Naive thymus-derived CD8-positive, alpha-beta T cell (primary cell): ENCODE measurements at places on chromosomes 11 and 22.

GRCh38 chr11:2363577-2364370 lies 13.3 kb upstream of the CD81 start:
- no peaks in the 10 kb centered on the region for H3K36me3 ChIP-seq
- no peak for DNase-seq
- no peak overlapping the region for H3K27ac ChIP-seq
- peaks cover 2% of the 10 kb centered on the region for H3K27me3 ChIP-seq
- H3K4me1 ChIP-seq, result no peaks in the 10 kb centered on the region

DNA sequence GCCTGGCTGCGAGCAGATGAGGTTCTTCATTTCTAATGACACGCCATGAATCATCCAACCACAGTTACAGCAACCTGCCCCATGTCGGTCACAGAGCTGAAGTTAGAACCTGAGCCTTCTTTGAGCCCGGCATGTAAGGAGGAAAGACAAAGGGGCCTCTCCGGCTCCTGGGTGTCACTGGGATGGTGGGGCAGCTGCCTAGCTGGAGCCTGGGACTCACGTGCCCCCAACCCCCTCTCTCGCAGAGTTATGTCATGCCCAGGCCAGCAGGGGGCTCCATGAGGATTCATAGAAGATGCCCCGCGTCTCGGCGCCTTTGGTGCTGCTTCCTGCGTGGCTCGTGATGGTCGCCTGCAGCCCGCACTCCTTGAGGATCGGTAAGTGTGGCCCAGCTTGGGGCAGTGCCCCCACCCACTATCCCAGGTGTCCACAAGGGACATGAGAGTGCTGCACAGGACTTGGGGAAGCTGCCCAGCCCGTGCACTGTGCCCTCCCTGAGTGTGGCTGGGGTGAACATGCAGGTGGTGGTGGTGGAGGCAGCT lies 148.5 kb downstream of the GRIK4 start:
- no peaks in the 10 kb centered on the region for H3K36me3 ChIP-seq
- H3K4me3 ChIP-seq, result no peak overlapping the region
- no peaks in the 10 kb centered on the region for H3K4me1 ChIP-seq
- DNase-seq, result no peak
- H3K27ac ChIP-seq, result no peak overlapping the region

- DNase-seq, result no peak
- H3K27me3 ChIP-seq, result no peaks in the 10 kb centered on the region
These were observed 11.0 kb downstream of the PTPRJ start for GRCh38 chr11:47991266-47991830.

- H3K27me3 ChIP-seq, result peaks cover 1% of the 10 kb centered on the region
- DNase-seq, result no peak
- no peaks in the 10 kb centered on the region for H3K4me1 ChIP-seq
- no peak overlapping the region for H3K4me3 ChIP-seq
- no peak overlapping the region for H3K27ac ChIP-seq
These were observed 15.7 kb upstream of the MYEOV start for GRCh38 chr11:69278091-69278867.

DNA sequence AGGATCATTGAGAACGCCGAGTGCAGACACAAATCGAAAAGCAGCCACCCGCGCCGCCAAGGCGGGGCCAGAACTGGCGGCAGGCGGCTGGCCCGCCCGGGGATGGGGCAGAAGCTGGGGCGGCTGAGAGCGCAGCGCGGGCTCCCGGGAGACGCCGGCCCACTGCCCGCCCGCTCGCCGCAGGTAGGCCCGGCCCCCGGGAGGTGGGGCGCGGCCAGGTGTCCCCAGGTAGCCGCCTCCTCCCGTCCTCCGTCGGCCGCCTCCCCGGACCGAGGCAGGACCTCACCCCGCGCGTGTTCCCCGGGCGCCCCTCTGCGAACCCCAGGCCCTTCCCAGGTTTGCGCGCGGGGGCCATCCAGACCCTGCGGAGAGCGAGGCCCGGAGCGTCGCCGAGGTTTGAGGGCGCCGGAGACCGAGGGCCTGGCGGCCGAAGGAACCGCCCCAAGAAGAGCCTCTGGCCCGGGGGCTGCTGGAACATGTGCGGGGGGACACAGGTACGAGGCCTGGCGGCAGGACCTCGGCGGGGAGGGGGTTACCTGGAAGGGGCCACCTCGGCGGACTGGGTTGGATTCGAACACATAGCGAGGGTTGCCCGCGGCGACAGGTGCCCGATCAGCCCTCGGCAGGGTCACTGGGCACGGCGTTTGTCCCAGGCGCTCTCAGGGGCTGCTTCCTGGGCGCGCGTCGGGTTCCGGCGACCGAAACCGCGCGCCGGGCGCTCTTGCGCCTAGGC lies at the start of gene PRRG4:
Gene PRRG4, plus strand, starts transcription at position 248 of the 733 bp plus-strand sequence. CDS start 603 bp downstream, outside the sequence.
- H3K36me3 ChIP-seq, result no peaks in the 10 kb centered on the region
- H3K4me3 ChIP-seq, result peak within 1 kb of the TSS; percentile 87
- H3K27me3 ChIP-seq, result peaks cover 33% of the 10 kb centered on the region
- H3K27ac ChIP-seq, result no peak within 1 kb of the TSS

DNA sequence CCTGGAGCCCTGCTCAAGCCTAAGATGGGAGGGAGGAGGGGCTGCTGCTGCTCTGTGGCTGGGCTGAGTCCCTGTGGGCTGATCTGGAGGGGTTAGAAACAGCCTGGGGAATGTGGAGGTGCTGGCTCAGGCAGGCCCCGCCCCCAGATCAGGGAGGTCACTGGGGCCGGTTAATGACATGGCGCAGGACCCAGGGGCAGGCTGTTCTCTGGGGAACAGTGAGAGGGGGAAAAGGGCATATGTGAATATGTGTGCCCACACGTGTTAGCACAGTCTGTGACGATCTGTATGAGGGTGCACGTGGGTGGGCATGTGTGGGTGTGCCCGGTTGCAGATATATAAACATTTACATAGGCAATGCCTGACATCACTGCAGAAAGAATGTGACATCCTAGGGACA lies 143.5 kb downstream of the MIAT start:
- H3K27me3 ChIP-seq, result no peaks in the 10 kb centered on the region
- DNase-seq, result no peak
- no peak overlapping the region for H3K4me3 ChIP-seq
- peaks cover 2% of the 10 kb centered on the region for H3K4me1 ChIP-seq
- no peak overlapping the region for H3K27ac ChIP-seq
- H3K36me3 ChIP-seq, result peaks cover 14% of the 10 kb centered on the region

- H3K36me3 ChIP-seq, result peaks cover 2% of the 10 kb centered on the region
- H3K27me3 ChIP-seq, result peaks cover 14% of the 10 kb centered on the region
- H3K27ac ChIP-seq, result no peak overlapping the region
- no peak overlapping the region for H3K4me3 ChIP-seq
These were observed 84.8 kb upstream of the HTATIP2 start for GRCh38 chr11:20278727-20279126.

DNA sequence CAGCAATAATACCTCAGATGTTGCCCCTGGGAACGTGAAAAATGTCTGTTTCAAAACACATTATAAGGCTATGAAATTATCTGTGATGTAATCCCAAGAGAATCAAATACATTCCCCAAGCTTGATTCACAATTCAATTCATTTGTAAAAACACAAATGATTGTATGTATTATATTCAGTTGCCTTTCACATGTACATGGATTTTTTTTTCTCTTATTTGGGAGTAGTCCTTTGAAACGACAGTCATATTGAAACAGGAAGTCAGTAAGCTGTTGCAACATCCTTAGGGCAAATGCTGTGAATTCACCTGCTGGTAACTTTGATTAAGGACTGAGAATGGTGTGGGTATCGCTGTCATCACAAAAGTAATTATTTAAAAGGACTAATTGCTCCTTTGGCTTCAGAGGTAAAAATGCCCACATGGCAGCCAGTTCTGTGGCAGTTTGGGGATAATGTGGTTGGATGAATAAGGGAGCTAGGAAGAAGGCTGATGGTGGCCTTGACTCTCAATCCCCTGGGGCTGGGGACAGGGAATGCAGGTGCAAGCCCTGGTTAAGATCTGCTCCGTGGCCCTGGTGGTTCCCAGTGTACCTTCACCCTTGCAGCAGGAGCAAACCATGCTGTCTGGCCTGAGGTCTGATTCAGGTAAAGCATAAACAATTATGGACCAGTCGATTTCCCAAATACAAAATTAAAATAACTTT lies 13.2 kb downstream of the EHF start:
- H3K27me3 ChIP-seq, result peaks cover 23% of the 10 kb centered on the region
- no peak overlapping the region for H3K4me3 ChIP-seq
- no peak overlapping the region for H3K27ac ChIP-seq
- no peaks in the 10 kb centered on the region for H3K36me3 ChIP-seq

DNA sequence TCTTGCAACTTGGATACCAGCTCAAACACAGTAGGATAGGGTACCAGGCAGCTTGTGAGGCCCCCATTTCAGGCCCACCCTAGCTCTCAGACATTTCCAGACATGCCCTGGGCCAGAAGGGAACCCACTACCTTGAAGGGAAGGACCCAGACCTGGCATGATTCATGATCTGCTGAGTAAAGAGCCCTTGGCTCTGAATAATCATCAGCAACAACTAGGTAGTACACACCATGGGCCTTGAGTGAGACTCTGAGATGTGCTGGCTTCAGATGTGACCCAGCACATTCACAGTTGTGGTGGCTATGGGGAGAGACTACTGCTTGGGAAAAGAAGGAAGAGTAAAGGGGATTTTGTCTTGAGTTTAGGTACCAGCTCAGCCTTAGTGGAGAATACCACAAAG lies 23.6 kb downstream of the JRKL start:
- no peak overlapping the region for H3K4me3 ChIP-seq
- no peaks in the 10 kb centered on the region for H3K36me3 ChIP-seq
- peaks cover 48% of the 10 kb centered on the region for H3K27me3 ChIP-seq
- DNase-seq, result no peak

- DNase-seq, result no peak
- H3K36me3 ChIP-seq, result peaks cover 3% of the 10 kb centered on the region
- peak overlapping the region; percentile 90 for H3K27ac ChIP-seq
- peak overlapping the region; percentile 84 for H3K4me3 ChIP-seq
These were observed 104.3 kb downstream of the MRTFA start for GRCh38 chr22:40531951-40532900.

GRCh38 chr11:278001-278951 lies at the start of gene NLRP6:
TSS of gene NLRP6 (plus strand) at chr11:278407. CDS start at chr11:278570, 163 bp downstream.
- H3K4me1 ChIP-seq, result peaks cover 27% of the 10 kb centered on the region
- peaks cover 11% of the 10 kb centered on the region for H3K27me3 ChIP-seq
- no peak for DNase-seq
- H3K27ac ChIP-seq, result peak within 1 kb of the TSS; percentile 98
- H3K4me3 ChIP-seq, result peak within 1 kb of the TSS; percentile 94

- peaks cover 15% of the 10 kb centered on the region for H3K4me1 ChIP-seq
- no peak overlapping the region for H3K27ac ChIP-seq
- DNase-seq, result no peak
- H3K4me3 ChIP-seq, result no peak overlapping the region
These were observed 51.4 kb downstream of the JAM3 start for GRCh38 chr11:134120143-134120850.

- no peaks in the 10 kb centered on the region for H3K36me3 ChIP-seq
- H3K27me3 ChIP-seq, result no peaks in the 10 kb centered on the region
- DNase-seq, result no peak
- H3K4me1 ChIP-seq, result peaks cover 12% of the 10 kb centered on the region
These were observed 16.6 kb downstream of the YPEL1 start for GRCh38 chr22:21719024-21719423.

- peaks cover 3% of the 10 kb centered on the region for H3K27me3 ChIP-seq
- H3K36me3 ChIP-seq, result no peaks in the 10 kb centered on the region
- DNase-seq, result no peak
- H3K27ac ChIP-seq, result no peak overlapping the region
- no peaks in the 10 kb centered on the region for H3K4me1 ChIP-seq
These were observed 415.9 kb upstream of the CADM1 start for GRCh38 chr11:115920092-115920461.

GRCh38 chr11:30346068-30346688 lies 23.3 kb downstream of the ARL14EP start:
- peaks cover 24% of the 10 kb centered on the region for H3K4me1 ChIP-seq
- no peak for DNase-seq
- no peak overlapping the region for H3K4me3 ChIP-seq
- H3K27ac ChIP-seq, result no peak overlapping the region

- no peaks in the 10 kb centered on the region for H3K27me3 ChIP-seq
- H3K4me1 ChIP-seq, result no peaks in the 10 kb centered on the region
- H3K27ac ChIP-seq, result no peak overlapping the region
These were observed 224.5 kb upstream of the DDI1 start for GRCh38 chr11:103811870-103812455.

DNA sequence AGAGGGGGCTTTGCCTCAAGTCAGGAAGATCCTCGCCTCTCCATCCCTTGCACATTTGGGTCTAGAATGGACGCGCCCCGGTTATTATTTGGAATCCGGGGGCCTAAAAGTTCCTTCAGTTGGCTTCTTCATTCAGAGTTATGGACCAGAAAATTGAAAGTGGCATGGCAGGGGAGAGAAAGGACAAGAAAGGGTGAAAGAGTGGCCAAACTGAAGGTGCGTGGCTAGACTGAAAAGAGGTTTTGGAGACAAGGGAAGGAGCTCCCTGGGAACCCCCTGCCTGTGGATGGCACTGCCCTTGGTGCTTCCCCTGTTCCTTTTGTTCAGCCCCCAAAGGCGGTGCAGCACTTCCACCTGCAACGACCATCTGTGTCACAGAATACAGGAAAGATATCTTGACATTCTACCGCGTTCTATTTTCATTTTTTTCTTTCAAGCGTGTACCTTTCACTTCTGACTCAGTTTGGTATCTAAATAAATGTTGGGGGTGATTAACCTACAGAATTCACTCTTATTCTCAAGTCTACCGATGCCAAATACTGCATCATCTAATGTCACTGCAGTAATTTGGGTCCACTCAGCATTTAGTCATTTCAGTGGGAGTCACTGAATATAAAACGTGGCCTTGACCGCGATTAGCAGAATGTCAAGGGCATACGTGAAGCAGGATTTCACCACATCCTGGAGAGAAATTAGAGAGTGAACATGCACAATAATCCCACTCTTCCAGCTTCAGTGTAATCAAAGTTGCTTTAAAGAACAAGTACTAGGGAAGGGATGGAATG lies 88.1 kb upstream of the ARHGAP32 start:
- H3K36me3 ChIP-seq, result no peaks in the 10 kb centered on the region
- peak overlapping the region; percentile 92 for H3K27ac ChIP-seq
- peaks cover 3% of the 10 kb centered on the region for H3K27me3 ChIP-seq
- H3K4me3 ChIP-seq, result peak overlapping the region; percentile 88
